ENCODE measurements at places on chromosomes 2 and 18.

DNA sequence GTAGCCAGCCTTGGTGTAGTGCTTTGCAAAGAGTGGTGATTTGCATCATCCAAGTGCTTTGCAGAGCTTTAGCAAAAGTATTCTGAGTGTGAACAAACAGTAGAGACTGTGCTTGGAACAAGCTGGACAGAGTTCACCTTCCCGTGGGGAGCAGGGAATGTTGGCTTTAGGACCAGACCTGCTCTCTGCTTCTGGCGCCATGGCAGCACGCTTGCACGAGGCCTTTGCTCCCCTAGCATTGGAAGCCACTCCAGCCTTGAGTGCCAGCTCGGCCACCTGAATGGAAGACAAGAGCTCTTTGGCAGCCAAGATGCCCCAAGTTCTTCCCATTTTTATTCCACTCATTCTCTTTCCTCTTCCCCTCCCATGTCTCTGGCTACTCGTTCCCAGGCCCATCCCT is 250.8 kb upstream of the OSR1 start:
- no peak for DNase-seq

DNA sequence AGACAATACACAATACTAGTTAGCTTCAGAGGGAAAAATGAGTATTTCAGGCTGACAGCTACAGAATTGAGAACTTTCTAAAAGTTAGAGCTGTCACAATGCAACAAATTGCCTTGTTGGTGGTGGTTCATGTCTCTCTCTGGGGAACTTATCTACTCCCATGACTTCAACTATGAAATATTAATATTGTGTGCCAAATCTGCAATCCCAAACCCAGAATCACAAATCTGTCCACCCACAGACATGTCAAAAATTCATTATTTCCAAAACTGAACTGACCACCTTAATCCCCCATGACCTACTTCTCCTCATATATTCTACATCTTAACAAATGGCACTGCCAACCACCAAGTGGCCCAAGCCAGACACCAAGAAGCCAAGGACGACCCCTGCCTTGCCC is 143.5 kb downstream of the TCF4 start:
- no peak for DNase-seq

GRCh38 chr18:48197819-48198218 is 211.4 kb downstream of the ZBTB7C start:
- DNase-seq, result no peak

GRCh38 chr18:52667463-52668065 is 327.6 kb downstream of the DCC start:
- no peak for DNase-seq

- no peak for DNase-seq
Measured at GRCh38 chr2:28406276-28407096, 13.8 kb downstream of the FOSL2 start.

GRCh38 chr2:2621855-2622254 is 290.8 kb upstream of the MYT1L start:
- DNase-seq, result no peak

- peak; percentile 50 for DNase-seq
Measured at GRCh38 chr2:33215299-33215698, 261.1 kb upstream of the RASGRP3 start.

DNA sequence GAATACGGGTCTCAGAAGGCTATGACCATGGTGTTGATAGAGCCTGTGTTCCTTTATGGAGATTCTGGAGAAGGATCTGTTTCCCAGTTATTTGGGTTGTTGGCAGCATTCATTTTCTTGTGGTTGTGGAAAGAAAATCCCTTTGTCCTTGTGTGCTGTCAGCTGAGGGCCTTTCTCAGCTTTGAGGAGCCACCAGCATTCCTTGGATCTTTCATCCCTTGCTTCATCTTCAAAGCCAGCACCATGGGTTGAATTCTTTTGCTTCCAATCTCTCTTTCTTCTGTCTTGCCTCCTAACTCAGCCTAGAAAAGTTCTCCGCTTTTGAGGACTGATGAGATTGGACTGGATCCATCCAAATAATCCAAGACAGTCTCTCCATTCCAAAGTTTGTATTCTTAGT is 103.2 kb upstream of the MMADHC start:
- DNase-seq, result no peak
